Hippocampal formation (tissue), 2 donors: ENCODE measurements at places on chromosomes 4 and X.

DNA sequence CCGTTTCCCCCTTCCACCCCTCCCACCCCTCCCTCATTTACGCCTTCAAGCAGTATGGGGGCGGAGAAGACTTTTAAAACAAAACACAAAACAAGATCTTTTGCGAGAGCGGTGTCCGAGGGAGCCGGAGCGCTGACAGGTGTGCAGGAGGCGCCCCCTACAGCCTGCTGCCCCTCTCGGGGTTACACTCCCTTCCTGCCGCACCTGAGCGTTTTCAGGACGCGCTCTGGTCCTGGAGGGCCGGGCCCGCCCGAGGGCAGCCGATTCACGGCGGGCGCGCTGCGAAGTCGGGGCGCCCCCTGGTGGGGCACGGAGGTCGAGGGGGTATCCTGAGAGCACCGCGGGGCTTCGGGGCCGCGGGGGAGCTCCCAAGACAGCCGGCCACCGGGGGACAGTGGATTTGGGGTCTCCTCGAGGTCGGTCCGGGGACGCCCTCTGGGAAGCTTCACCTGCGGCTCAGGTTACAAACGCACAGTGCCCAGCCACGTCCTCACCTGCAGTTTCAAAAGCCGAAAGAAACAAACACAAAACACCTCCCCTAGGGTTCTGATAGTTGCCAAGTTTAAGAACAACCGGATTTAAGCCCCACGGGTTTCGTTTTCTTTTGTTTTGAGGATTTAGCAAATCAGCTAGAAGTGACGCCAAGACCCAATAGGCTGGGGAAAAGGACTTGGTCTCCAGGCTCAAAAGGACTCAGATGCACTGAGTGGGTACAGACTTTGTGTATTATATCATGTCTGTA is 8.0 kb upstream of the NEUROG2 start:
- no peak for DNase-seq

- DNase-seq: no peak
Observed at GRCh38 chrX:11105080-11105479, 6.1 kb upstream of the HCCS start.

GRCh38 chr4:78410676-78411075 is 140.9 kb upstream of the ANXA3 start:
- no peak for DNase-seq

DNA sequence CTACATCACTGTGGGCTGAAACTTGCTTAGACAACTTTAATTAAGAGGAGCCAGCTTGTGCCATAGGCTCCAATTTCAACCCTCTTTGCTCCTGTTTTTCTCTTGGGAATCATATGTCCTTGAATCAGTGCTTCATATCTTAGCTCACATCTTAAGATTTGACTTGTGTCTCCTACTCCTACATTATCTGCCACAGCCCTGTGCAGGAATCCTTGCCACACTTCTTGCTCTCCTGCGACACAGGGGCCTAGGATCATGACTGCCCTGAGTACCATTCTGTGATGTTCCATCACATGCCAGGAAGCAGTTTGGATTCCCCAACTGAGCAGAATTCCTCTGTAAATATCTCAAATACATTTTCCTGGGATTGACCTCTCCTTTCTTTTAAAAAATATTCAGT is 36.4 kb downstream of the ARSJ start:
- no peak for DNase-seq

DNA sequence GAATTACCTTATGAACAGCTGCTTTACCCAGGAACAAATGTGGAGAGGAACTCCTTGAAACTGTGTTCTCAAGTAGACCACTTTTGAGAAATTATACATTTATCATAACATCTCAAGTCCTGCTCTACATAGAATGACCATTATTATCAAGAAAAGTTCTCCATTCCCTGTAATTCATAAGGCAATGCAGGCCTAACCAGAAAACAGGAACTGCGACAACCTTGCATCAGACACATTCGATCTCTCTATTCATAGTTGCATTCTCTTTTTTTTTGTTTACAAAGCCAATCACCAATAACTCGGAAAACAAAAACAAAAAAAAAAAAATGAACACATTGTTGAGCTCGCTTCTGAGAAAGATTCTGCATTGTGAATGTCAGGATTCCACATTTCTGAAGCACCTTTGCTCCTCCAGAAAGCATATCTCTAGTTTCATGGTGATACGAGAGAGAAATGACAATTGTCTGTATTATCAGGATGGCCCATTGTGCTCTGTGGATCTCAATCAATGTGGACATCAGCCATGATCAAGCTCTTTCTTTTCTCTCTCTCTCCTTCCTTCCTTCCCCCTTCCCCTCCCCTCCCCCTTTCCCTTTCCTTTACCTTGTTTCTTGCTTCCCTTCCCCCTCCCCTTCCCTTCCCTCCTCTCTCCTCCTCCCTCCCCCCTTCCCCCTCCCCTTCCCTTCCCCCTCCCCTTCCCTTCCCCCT is 32.4 kb upstream of the CD99 start:
- no peak for DNase-seq

- peak; percentile 2 for DNase-seq
Observed at GRCh38 chr4:64713256-64713840, 304.1 kb upstream of the TECRL start.

DNA sequence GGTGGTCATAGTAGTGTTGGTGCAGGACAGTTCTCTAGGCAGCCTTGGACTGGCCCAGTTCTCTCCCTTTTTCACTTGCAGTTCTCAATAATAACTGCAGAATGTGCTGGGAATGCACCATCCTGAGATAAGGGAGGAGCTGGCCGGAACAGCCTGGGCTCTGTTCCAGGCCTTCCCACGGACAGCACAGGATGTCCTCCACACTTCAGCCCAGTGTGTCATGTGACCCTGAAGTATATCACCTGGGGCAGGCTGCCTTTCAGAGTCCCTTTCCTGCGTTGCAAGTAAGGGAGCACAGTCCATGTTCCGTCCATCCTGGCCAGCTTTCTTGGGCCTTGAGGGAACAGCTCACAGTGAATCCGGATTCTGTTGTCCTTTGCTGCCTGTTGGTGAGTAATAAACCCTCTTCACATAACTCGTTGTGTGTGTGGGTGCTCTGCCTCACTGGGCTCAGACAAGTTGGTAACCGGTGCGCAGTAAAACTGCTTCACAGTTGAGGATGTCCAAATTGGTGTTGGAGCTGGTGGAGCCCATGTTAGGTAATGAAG is 32.3 kb upstream of the BBS12 start:
- no peak for DNase-seq

DNA sequence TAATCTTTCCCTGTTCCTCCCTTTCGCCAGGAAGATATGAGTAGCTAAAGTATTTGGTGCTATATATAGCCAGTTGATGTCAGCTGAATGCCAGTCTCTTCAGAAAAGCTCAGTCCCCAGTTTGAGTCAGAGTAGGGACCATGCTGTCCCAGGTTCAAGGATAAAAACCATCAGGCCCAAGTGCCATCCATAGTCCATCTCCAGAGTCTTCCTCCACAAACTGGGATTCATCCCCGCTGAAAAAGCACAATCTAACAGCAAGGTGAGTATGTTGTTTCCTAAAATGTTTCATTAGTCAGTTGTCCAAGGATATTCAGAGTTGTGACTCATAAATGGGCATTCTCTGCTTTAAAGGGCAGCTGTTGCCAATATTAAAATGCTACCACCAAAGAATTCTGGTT is at the start of gene MYOZ2:
Gene MYOZ2, plus strand, starts transcription at position 112 of the 401 bp plus-strand sequence. CDS start 694 bp downstream, outside the sequence.
- no peak for DNase-seq

- DNase-seq: no peak
Observed at GRCh38 chrX:133921764-133922389, 63.5 kb downstream of the GPC3 start.
